Fibroblast of the aortic adventitia (primary cell): ENCODE measurements at places on chromosomes 1 and 21.

DNA sequence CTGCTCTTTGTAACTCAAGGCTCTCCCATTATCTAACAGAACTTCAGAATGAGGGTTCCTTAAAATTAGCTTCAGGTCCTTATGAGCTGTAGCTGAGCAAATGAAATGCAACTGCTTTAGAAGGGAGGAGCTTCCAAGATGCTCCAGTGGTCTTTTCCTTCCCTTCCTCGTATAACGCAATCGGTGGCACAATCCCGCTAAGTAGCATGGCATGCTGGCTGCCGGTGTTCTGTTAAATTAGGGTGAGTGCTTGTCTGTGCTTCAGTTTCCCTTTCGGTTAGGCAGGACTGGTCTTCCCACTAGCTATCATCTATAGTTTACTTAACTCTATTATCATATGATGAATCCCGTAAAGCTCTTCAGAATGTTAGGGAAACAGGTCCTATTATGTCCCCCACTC is 917 bp downstream of the KIAA0040 start:
- peak; percentile 3 for DNase-seq

GRCh38 chr1:163048869-163049268 is 20.3 kb upstream of the RGS4 start:
- DNase-seq, result no peak

GRCh38 chr1:117534995-117535467 is 70.8 kb upstream of the TENT5C start:
- peak; percentile 85 for DNase-seq

GRCh38 chr1:230132758-230133157 is 65.7 kb downstream of the GALNT2 start:
- no peak for DNase-seq

DNA sequence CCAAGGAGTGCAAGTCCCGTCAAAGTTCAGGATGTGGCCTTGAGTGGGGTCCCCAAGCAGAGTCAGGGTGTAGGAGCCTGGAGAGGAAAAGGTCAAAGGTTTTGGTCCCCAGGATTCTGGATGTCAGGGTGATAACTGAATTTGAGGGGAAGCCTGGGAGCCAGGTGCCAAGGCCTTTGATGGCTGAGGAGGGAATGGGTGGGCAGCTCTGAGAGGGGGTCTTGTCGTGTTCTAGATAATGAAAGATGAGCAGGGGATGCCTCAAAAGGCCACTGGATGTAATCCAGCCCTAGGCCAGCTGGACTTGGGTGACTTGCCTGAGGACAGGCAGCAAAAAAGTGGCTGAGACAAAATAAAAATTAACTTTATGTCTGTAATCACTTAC is 27.5 kb upstream of the KCNA2 start:
- DNase-seq, result no peak

DNA sequence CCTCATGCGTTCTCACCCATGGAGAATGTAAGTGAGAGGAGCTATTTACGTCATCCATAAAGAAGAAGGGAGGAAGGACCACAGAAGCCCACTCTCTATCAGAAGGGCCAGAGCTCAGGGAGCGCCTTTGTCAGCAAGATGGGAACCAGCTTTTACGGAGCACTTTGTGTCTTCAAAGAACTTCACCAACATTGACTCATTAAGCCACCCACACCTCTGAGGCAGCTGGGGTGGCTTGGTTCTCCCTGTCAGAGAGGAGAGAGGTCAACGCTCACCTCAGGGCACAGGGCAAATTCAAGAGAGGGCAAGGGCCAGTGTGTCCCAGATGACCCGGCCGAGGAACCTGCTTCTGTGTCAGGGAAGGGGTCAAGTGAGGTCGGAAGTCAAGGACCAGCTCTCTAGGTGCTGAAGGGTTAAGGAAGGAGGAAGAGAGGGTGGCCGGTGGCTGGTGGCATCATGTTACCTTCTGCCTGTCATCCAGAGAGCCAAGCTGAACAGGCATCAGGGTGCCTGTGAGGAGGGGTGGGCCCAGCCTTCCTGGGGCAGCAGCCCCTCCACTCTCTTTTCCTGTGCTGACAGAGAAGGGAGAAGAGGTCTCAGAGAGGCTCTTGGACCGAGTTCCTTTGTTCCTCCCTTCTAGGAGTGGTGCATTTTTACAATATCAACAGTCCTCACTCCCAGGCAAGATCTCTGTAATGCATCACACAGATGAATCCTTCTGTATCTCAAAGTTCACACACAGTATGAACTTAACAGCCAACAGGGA is 109.0 kb downstream of the ETS2 start:
- peak; percentile 43 for DNase-seq

DNA sequence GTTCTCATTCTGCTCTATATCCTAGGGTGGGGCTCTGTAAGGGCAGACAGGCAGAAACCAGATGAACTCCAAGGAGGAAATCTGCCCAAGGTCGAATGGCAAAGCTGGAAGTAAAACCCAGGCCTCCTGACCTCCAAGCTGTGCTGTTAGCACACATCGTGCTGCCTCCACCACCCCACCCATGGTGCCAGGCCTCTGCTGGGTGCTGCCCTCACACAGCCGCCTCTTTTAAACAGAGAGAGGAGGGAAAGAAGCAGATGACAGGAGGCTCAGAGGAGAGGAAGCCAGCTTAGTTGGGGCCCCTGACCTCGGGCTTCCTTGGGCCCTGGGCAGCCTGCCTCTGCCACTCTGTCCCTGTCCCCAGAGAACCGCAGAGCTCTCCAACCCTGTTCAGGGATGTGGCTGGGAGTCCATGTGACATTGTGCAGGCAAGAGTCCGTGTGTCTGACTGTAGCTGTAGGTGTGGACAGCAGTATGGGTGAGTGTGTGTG is 1.1 kb downstream of the SYNC start:
- DNase-seq, result peak; percentile 28

DNA sequence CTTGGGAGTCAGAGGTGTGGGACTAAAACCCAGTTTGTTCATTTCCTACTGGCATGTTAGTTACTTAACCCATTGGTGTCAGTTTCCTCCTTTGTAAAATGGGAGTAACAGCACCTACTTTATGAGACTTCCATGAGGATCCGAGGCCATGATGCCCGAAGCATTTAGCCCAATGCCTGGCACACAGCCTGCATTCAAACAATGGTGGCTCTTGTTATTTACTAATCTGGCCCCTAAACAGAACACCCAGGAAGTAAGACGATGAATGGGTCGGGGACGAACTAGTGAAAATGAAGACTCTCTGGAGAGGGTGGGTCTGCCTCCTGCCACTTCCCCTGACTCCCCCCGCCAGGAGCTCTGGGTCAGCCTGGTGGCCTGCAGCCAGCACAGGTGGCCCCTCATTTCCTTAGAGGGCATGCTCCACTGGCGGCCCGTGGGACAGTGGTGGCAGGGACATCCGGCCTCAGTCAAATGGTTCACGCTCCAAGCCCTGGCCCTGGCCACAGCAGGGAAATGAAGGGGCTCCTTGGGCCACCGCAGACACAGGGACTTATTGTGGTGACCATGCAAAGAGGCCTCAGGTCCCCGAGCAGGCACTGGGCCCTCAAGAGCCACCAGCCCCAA is 9.5 kb upstream of the TAS1R2 start:
- no peak for DNase-seq

- no peak for DNase-seq
These were observed 2.1 kb downstream of the DLGAP3 start for GRCh38 chr1:34927316-34927715.

GRCh38 chr1:84598418-84598817 is 24.2 kb upstream of the CTBS start:
- DNase-seq, result peak; percentile 58

DNA sequence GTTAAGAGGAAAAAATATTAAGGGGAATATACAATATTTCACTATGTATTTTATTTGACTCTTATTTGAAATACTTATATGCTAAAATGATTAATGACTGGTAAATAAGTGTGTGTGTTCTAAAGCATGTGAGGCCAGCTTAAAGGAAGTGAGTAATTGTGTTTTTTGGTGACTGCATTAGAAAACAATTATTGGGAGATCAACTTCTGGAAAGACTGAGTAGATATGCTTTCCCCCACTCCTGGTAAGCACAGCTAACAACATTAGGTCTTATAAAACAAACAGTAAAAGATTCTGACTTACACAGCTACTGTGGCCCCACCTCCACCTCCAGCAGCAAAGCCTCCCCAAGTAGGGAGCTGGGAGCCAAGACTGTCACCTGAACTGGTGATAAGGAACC is 403.0 kb downstream of the SRGAP2C start:
- peak; percentile 31 for DNase-seq

DNA sequence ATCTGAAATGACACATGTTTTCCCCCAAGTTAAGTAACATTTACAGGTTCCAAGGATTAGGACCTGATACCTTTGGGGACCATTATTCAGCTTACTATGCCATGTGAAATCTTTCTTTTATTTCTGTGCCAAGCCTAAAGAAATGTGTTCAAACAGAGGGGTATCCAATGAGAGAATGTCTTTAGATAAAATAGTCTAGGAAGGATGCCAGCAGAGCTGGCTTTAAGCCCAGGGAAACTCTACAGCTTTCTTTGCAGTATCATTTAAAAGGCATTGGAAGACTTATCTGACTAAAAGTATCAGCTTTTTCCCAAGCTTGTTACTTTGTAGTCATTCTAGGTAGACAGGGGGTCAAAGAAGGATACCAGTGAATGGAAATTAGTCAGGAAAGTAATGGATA is 860.4 kb downstream of the PLA2G4A start:
- peak; percentile 92 for DNase-seq

GRCh38 chr1:204959374-204959773 is 83.6 kb upstream of the CNTN2 start:
- DNase-seq, result no peak

GRCh38 chr1:234893725-234894630 is 234.7 kb downstream of the TOMM20 start:
- peak; percentile 49 for DNase-seq

- DNase-seq, result no peak
These were observed 21.2 kb downstream of the S100A7 start for GRCh38 chr1:153439273-153439672.

DNA sequence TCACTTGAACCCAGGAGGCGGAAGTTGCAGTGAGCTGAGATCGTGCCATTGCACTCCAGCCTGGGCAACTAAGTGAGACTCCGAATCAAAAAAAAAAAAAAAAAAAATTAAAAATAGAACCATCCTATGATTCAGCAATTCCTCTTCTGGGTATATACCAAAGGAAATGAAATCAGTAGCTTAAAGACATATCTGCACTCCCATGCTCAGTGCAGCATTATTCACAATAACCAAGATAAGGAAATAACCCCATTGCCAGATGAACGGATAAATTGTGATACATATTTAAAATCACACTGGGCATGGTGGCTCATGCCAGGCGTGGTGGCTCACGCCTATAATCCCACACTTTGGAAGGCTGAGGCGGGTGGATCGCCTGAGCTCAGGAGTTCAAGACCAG is 23.8 kb downstream of the ALDH9A1 start:
- peak; percentile 64 for DNase-seq

DNA sequence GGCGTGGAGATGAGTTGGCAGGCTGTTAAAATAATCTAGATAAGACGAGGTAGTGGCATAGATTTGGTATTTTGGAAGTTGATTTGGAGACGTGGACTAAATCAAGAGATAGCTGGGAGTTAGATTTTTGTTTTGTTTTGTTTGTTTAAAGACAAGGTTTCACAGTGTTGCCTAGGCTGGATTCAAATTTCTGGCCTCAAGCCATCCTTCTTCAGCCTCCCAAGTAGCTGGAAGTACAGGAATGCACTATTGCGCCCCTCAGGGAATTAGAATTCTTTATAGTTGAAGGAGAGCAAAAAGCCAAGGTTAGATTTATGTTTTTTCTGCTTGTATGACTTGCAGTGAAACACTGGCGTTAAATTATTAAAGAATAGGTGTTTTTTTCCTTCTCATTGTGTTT is 22.3 kb upstream of the SNRPE start:
- peak; percentile 94 for DNase-seq

GRCh38 chr1:150233359-150234308 is 2.3 kb downstream of the ANP32E start:
- peak; percentile 33 for DNase-seq

DNA sequence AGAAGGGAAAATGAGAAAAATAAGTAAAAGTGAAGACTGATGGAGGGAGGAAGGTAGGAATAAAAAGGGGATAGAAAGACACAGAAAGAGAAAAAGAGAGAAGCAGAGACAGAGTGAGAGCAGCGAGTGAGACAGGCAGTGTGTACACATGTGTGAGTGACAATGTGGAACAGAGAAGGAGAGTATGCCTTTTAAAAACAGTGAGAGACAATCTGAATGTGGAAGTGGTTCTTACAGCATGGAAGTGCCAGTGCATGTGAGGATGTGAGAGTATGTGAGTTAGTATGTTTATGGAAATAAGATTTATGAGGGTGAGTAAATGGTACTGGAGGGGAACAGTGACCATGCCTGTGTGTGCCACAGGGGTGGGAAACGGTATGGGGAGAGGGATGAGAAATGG is 1.2 kb downstream of the NEGR1 start:
- DNase-seq, result peak; percentile 16

DNA sequence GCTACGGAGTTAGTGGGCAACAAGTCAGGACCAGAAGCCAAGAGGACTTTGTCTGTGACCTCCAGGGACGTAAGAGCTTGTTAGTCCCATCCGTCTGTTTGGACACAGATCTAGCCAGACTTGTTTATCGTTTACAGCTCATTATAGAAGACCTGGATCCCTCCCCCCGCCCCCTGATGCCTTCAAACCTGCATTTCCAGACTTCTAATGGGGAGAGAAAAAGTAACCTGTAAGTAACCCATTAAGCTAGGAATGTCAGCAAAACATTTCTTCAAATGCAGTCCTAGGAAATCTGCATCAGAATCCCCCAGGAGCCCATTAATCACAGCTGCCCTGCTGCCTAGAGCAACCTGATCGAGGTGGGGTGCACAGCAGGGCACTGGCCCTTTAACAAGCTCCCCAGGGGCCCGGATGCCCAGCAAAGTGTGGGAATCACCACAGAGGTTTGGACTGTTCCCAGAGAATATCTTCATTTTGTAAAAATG is 1.4 kb upstream of the MAD2L2 start:
- DNase-seq, result no peak

- DNase-seq, result peak; percentile 90
These were observed 148.0 kb downstream of the GALNT2 start for GRCh38 chr1:230215031-230215430.

- DNase-seq, result no peak
These were observed 24.0 kb upstream of the QSOX1 start for GRCh38 chr1:180130651-180131050.

GRCh38 chr1:198084241-198084908 is 72.4 kb upstream of the NEK7 start:
- no peak for DNase-seq

DNA sequence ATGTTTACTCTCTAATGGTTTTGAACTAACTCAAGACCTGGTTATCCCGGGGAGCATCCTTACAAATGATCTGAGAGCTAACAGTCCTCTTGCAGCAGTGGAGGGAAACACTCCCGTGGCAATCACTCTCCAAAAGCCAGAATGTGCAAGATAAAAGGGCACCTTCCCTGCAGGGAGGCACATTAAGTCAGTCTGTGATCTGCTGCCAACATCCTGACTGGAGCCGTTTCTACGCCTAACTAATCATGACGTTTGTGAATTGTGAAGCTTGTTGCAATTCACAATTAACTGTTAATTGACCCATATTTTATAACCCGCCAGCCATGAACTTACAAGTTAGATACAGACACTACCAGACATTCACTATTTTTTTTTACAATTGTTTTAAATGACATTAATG is 52.1 kb upstream of the LGALS8 start:
- no peak for DNase-seq

- DNase-seq, result no peak
These were observed 11.1 kb downstream of the RSPH1 start for GRCh38 chr21:42484966-42485365.
